Thymus (tissue), 14 donors: ENCODE measurements at places on chromosomes 2 and 18. TPM values are rescaled to one million over a fixed set of nuclear protein-coding genes. Genes with fewer than 3 reads are reported as not detected.
A peak's percentile ranks its signal among the peaks of the same experiment; 100 is the strongest.

CD302 gene
- total RNA-seq: 4.6 TPM

LRRC30 gene
- 0.14 TPM for total RNA-seq

MOCOS gene
- 0.19 TPM for total RNA-seq

AGAP1 gene
- 1.7 TPM for total RNA-seq

ERFE gene
- total RNA-seq: 0.38 TPM

SPC25 gene
- 16.0 TPM for total RNA-seq

TUBA4B gene
- 0.05 TPM for total RNA-seq

DNA sequence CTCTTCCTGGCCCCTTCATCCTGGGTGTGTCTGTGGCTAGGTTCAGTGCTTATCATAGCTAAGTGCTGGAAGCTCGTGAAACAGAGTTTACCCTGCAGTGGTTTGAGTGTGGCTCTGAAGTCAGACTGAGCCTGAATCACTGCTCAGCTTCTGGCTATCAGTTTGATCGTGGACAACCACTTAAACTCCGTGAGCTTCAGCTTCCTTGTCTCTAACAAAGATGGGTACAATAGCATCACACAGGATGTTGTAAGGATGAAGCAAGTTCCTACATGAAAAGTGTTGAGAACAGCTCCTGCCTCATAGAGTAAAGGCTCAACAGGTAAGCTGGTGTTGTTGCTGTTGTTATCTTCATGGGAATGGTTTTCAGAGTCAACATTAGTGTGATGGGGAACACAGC is 210.3 kb downstream of the CLIP4 start:
- no peak for DNase-seq

DNA sequence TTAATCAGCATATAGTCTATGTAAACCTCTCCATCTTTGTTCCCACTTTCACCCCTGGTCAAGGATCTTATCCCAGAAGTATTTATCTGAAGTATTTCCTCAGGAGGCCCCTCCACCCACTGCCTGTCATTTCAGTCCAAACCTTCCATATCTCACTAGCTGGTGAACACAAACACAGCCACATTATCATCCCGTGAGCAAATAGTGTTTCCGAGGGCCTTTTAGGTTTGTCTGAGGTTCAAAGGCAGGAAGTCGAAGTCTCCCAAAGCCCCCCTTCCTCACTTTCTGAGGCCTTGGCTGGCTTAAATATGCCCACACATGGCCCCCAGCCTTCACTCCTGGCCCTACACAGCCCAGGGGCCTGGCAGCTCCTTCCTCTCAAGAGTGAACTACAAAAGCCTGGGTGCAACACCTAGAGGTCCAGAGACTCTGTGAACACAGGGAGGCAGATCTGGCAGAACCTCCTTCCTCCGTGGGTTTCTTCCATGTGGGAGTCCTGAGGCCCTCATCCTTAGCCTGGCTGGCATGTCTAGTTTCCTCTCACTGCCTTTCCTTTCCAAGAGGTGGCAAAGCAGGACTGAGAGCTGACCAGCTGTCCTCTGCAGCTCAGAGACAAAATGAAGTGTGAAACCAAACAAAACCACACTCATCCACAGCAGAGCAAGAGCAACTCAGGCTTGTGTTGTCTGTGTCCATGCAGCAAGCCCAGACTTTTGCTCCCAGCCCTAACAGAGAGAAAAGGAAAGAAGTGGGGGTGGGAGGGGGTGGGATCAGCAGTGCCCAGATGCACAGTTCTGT is 264.2 kb downstream of the SS18 start:
- no peak for DNase-seq

- peak; percentile 61 for DNase-seq
Measured at GRCh38 chr2:233385489-233386044, 31.3 kb downstream of the DGKD start.

DNA sequence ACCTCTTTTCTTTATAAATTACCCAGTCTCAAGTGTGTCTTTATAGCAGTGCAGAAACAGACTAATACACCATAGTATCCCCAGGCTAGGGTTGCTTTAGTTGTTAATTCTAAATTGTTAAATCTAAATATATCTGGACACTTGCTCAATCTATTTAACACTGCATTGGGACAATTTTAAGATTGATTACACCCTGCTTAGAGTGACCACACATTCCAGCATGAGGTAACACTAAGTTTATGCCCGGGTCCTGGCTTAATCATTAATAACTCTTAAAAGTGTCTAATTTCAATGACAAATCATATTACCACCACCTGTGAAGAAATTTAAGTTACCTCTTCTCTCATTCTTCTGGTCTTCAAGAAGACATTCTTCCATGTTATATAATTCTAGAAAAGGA is 131.4 kb downstream of the ZNF385B start:
- DNase-seq: no peak

GRCh38 chr2:114699423-114699944 is 257.0 kb downstream of the DPP10 start:
- DNase-seq: no peak

DNA sequence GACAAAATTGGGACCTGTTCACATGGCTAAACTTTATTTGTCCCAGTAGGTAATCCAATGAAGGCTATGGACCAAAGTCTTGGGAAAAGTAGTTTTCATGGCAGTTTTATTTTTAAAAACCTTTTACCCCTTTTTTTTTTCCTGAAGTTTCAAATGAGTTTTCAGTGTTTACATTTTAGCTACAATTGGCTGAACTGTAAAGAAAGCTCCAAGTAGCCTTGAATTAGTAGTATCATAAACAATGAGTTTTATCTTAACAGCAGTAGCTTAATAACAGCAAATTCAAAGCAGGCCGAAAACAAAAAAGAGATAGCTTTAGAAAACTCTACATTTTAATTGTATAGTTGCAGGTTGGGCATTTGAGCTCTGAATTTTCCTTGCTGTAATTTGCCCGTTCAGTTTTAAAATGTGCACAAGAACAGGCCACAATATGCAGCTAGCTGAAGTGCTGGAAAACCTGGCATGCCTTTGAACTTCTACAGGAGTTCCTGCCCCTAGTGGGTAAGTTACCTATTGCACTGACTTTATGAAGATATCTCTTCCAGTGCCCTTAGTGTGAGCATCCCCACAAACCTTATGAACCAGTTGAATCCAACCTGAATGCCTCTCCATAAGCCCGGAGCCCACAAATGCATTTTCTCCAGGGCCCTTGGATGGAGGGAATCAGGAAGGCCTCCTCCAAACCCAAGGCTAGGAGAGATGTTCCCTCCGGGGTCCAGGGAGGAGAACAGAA is 106.7 kb downstream of the XRCC5 start:
- no peak for DNase-seq

- DNase-seq: no peak
Measured at GRCh38 chr2:181662287-181662686, 5.4 kb upstream of the CERKL start.
